NCI-H524 (cell line): ENCODE measurements at places on chromosomes 3 and 15.
A peak's percentile ranks its signal among the peaks of the same experiment; 100 is the strongest.

DNA sequence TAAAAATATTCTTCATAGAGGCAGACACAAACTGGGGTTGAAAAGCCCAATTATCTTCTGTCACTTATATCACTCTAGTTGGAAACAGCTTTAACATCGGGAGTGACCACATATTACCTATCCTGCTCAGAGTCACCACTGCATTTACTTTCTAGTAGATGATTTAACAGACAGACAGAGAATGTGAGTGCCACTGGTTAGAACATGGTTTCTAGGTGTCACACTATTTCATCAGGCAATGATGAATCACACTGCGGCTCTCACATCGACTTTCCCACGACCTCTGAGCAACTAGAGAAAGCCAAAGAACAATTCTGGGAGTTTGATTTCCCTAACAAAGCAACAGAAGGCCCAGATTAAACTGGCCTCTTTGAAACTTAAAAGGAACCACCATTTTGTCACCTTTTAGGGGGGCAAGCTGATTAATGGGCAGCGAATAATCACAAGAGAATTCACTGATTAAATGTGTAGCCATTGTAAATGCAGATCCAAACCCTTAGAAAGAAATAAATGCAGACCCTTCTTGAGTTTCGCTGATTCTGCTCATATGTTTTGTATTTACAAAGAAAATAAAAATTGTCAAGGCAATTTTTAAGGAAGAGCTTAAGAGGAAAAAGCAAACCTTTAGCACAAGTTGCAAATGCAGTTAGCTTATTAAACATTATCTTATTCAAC, 112.6 kb upstream of the KBTBD8 start:
- DNase-seq: no peak

DNA sequence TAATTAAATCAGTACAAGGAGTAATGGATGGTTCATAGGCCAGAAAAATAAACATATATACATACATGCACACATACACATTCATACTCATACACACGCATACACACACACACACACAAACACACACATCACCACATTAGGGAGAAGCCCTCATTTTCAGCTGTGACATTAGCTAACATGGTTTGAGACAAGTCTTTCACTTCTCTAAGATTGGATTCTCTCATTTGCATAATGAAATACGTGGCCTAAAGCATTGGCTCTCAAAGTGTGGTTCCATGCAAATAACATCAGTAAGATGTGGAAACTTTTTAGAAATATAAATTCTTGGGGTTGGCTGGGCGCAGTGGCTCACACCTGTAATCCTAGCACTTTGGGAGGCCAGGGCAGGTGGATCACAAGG, 452.6 kb downstream of the TAFA4 start:
- DNase-seq: no peak

GRCh38 chr3:14650193-14650592, 1.4 kb upstream of the CCDC174 start:
- no peak for DNase-seq

- no peak for DNase-seq
Measured at GRCh38 chr15:40871749-40872617, 2.1 kb downstream of the RHOV start.

- no peak for DNase-seq
Measured at GRCh38 chr3:32571192-32571485, 481 bp upstream of the DYNC1LI1 start.

DNA sequence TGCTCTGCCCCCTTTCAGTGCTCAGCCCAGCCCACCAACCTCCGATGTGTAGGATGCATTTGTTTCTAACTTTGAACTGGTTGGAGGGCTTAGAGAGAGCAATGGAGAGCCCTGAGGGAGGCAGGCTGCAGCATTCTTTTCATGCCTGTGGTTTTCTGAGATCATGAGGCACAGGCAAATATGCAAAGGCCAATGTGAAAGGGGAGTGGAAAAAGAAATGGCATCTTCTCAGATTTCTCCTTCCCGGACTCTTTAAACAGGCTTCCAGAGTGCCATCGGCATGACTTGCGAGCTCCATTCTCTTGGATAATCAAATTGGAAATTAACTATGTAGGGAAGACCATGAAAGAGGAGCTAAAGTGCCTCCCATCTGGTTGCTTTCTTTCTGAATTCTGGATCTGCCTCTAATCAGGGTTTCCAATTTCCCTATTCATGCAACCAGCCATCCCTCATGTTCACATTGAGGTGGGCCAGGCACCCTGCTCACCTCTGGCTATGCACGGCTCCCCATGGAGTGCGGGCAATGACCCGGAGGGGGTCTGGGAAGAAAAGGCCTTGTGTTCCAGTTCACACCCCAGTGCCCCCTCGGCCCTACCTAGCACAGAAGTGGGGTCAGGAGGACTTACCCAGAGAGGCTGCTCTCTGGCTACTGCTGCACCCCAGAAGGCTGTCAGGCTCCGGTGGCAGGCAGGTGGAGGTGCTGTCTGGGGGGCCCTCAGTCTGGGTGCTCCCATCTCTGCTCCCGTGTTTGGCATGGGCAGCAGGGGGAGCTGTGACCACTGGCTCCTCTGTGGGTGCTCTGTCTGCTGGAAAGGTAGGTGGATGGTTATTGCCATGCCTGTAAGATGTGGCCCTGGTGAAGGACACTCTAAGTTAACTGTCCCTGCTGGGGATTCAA, 16.1 kb downstream of the AMOTL2 start:
- DNase-seq: peak; percentile 76

DNA sequence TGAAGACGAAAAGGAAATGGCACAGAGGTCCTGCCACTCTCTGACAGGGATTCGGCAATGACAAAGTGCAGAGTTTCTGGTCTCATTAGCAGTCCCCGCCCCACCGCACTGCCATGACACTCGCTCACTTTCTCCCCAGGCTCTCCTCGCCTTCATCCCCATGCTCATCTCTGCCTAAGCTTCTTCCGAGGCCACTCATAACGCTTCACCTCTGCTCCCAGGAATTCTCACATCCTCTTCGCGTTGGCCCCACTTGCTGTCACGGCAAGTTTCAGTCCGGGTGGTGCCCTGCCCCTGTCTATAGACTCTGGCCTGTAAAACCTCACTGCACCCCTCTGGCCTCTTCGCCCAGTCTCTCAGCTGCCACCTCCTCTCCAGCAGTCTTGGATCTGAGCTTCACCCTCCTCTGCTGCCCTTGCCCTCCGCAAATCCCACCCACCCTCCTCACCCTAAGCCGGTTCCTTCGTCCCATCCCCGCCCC, 654 bp downstream of the RUBCN start:
- peak; percentile 57 for DNase-seq

DNA sequence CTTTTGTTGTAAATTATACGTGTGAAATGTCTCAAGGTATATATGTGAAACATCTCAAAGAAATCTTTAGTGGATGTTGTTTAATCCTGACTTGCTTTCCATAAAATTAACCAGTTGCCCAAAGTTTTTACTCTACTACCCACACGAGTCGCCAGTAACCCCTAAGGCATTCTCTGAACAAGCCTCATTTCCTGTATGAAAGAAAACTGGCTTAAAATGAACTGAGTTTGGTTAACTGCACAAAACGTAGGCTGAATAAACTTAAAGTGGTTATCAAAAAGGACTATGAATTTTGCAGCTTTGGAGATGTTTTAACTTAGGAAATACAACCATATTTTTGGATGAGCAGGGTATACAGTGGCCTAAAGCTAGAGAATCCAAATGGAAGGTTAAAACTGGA, 2.7 kb upstream of the APPL1 start:
- DNase-seq: no peak
